Stimulated activated memory B cell treated with anti-CD40 and anti-IgM and Interleukin-4, amounts not matched to agents 10 μg/mL and 1 μg/mL and 100 μg/mL, for 72 hours (primary cell): ENCODE measurements at places on chromosomes 1 and 21.
A peak's percentile ranks its signal among the peaks of the same experiment; 100 is the strongest.

DNA sequence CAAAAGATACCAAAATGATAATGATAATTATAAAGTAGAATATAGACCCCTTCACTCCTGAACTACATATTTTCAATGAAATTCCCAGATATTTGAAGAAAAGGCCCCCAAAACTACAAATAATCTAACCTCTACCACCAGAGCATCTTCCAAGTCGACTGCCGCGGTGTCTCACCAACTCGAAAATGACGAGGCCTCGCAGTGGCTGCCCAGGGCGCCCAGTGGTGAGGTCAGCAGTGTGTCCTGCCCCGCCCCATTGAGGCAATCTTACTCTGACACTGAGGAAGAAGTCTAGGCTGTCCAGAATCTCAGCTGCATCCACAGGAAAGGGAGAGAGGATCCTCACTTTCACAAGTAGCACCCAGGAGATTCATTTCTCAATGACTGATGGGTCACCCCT lies 5.2 kb downstream of the DUSP10 start:
- no peak for ATAC-seq

DNA sequence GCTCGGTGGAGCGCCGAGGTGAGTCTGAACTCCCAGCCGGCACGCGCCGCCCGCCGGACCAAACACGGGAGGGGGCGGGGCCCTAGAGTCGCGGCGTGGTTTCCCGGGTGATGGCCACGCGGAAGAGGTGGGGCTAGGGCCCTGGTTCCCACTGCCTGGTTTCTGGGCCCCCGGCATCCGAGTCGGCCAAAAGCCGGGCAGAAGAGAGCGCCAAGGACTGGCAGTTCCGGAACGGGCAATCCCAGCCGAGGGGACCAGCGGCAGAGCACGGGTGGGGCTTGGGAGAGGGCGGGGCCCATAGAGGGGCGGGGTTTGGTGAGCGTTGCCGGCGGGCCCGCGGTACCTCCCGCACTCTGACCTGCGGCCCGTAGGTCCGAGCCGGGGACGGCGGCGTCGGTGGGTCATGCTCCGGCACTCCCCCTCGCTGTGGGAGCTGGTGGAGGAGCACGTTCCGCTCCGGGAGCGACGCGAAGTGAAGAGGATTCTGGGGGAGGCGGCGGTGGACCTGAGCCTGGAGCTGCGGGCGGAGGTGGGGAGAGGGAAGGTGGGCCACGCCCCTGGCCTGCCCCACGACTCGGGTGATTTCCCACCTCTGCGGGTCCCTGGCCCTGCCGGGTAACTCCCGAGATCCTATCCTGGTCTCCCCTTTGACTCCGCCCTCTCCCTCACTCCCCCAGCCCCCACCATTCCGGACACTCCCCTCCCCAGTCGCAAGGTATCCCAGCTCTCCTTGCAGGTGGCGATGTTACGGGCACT lies at the start of gene CCDC24:
Gene CCDC24 (plus strand): TSS at position 124 of the 756 bp plus-strand sequence. CDS start 280 bp downstream, at position 404.
- ATAC-seq = peak; percentile 90

DNA sequence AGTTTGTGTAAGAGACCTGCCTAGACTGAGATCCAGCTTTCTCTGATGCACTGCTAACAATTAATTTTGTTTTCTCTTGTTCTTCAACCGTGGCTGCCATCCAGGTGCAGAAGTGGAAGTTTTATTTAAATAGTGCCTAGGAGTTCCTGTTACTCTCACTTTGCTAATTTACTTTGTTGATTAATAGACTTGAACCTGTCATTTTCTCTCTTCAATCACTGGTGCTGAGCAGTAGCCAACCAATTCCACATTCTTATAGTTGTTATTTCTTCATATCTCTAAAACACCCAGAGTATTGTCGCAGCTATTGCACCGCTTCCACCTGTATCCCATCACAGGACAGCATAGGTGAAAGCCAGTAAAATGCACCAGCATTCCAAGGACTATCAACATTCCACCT lies 157.2 kb downstream of the PDE4B start:
- no peak for ATAC-seq

DNA sequence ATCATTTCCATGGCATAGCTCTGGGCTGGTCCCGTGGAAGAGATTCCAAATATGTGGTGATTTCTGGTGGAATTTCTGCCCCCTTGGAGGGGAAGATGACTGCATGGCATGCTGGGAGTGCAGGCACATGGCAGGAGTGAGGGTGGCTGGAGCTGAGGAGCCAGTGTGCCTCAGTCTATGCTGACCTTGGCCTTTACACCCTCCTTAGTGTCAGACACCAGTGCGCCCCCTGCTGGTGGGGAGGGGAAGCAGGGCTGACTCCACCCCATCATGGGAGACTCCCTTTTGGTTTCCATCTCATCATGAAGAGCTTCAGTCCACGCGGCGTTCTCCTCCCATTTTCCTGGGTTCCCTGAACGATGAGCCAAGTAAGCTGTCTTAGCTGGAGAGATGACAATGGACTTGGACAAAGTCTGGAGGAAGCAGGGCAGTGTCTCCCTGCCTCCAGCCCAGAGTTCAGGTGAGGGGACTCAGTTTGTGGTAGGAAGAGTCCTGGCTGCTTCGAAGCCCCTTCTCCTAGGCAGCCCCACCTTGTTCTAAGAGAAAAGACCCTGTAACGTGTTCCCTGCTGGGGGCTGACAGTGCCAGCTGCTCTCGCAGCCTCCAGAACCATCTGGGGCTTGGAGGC lies 10.3 kb downstream of the ALX3 start:
- peak; percentile 61 for ATAC-seq

DNA sequence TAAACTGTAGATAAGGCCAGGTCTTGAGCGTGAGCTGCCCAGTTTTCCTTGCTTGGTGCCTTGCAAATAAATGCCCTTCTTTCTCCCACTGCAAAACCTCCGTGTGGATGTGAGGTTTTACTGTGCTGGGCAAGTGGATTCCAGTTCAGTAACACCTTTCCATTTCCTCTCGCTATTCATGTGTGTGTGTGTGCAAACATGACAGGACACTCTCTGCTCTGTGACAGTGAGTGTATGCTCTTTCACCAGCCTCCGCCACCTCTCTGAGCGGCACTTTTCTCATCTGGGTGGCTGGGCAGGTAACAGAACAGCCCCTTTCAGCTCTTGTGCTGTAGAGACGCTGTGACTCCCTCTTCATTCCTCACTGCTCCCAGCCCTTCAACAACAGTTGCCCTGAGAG lies 23.9 kb downstream of the CNIH3 start:
- ATAC-seq = no peak

DNA sequence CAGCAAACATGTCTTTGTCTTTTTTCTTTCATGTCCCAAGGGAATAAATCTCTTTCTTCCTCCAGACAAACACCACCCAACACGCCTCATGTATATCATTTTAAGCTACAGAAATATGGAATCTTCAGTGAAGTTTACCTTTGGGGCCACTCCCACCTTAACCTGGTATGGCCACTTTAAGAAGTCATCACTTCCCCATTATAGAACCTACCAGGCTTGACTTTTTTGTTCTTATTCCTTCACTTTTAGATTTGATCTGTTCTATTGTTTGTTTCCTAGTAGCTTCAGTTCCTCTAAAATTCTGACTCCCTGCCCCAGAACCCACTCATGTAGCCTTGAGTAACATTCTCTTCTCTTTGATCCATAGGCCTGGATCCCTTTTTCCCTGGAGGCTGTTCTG lies 226.3 kb downstream of the HLX start:
- ATAC-seq = no peak

DNA sequence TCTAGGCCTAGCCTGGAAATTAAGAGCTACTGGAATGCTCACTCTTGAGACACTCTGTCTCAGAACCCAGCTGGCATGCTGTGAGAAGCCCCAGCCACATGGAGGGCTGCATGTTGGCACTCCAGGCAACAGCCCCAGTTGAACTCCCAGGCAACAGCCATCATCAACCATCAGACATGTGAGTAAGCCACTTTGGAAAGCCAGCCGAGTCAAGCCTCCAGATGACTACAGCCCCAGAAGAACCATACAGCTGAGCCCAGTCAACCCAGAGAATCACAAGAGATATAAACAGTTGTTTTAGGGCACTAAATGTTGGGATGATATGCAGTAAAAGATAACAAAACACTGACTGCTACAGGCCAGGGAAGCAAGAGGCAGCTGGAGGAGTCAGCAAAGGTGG lies 17.7 kb upstream of the MAN1C1 start:
- no peak for ATAC-seq

DNA sequence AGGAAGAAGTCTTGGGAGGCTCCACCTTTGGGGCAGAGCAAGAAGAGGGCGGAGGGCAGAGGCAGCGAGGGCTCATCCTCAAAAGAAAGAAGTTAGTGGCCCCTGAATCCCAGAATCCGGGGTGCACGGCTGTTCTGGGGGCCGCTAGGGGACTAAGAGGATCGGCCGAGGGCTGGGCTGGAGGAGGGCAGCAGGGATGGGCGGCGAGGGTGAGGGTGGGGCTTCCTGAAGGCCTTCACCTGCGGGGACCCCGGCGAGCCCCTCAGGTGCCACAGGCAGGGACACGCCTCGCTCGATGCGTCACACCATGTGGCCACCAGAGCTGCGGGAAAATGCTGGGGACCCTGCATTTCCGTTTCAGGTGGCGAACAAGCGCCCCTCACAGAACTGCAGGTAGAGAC lies 23.9 kb downstream of the COL6A1 start:
- ATAC-seq = no peak
